ENCODE measurements at places on chromosomes 16 and 17.

- DNase-seq, result no peak
Observed at GRCh38 chr16:69831212-69832123, 69.3 kb downstream of the WWP2 start.

- DNase-seq, result no peak
Observed at GRCh38 chr16:61969077-61969382, 67.2 kb downstream of the CDH8 start.

GRCh38 chr16:4522051-4522581 lies 16.5 kb downstream of the CDIP1 start:
- DNase-seq, result no peak

GRCh38 chr16:9943121-9943520 lies 239.1 kb downstream of the GRIN2A start:
- DNase-seq, result no peak

DNA sequence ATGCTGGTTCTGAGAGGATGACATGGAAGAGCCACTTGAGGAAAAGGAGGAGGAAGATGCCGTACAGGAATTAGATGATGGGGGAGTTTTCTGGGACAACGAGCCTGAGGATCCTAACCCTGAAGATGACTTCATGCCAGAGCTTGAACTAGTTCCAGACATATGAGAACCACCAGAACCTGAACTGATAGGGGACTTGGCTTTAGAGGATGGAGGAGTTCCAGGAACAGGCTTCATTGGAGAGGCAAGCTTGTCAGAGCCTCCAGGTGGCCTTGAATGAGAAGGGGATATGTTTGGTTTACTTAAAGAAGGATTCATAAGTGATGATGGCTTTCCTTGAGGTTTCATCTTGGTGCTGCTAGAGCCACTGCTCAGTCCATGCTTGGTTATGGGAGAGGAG lies 6.9 kb upstream of the FBXL20 start:
- DNase-seq, result no peak

GRCh38 chr16:3088925-3089716 lies 10.0 kb downstream of the ZSCAN10 start:
- DNase-seq, result no peak

DNA sequence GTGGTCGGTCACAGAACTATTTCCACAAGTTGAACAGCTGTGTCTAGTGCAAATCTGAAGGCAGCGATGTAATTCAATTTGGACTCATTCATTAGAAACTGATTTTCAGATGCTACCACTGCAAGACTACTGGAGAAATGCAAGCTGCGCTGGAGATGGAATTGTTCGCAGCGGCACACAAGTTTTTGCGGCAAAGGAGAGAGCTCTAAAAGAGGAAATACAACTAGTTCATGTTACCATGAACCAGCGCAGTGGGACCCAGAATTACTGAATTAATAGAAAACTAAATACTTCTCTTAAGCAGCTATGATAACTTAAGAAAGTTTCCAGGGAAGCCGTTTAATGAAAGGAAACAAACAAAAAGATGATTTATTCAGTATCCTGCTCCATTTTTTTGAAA lies 1.9 kb downstream of the CREBBP start:
- DNase-seq, result no peak

DNA sequence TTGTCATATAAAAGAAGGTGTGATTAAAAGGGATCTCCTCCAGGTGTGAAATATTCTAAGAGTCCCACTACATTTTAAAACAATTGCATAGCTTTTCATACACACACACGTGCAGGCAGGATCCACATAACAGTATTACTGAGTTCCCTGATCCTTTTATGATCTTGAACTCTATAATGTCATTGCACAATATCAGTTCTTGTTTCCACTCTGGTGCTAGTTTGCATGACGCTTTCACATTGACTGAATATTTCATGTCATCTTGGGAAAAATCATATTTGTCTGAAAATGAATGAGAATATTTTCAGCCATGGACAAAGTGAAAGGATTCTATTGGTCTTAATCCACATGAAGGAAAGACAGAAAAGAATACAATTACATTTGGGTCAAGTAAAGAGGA lies 703.8 kb downstream of the CDH8 start:
- no peak for DNase-seq

DNA sequence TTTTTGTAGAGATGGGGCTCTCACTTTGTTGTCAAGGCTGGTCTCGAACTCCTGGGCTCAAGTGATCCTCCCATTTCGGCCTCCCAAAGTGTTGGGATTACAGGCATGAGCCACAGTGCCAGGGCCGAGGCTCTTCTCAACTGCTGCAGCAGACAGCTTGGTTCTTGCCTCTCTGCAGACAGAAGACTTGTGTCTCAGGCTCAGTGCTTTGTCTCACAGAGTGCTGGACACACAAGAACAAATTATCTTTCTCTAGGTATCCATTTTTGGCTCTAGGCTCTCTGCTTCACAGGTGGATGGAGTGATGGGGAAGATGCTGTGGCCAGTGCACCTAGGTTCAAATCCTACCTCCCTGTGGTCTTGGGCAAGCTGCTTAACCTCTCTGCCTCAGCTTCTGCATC lies 80.8 kb upstream of the RNU2-1 start:
- DNase-seq, result no peak

- no peak for DNase-seq
Observed at GRCh38 chr17:70653850-70654249, 484.5 kb downstream of the KCNJ2 start.
